ENCODE measurements at places on chromosomes 5 and 9.

DNA sequence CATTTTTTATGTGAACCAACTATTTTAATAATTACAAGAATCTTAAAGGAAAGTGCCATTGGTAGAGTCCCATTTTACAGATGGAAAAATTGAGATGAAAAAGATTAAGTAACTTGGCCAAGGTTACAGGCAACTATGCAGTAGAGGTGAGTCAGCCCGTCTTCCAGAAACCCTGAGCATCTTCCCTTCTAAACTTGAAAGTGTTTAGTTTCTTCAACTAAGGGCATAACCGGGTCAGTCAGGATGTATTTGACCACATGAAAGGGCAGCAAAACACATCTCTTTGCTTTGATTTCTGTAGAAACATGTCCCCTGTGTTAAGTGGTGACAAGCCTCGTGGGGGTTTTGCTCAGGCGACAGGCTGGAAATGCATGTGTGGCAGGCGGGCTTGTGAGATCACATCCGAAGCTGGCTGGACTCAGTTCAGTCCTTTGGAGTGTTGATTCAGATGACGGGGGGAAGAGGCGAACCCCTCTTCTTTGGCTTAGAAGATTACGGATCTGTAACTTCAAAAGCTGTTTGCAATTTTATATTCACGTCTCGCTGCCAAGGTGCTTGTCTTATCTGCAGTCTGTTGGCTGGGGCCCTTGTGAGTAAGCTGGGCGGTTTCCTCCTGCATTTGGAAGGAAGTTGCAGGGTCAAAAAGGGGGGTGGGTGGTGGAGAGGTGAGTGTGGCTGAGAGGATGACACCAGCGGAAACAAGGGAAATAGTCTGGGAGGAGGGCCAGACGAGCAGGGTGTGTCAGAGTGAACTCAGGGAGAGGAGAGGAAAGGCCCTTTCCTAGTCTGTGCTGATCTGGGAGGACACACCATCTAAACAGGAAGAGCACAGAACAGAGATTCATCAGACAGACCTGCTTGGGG lies 78.9 kb upstream of the RPS23 start:
- peak; percentile 57 for DNase-seq

- no peak for DNase-seq
Observed at GRCh38 chr9:19138084-19138483, 10.8 kb upstream of the PLIN2 start.

- DNase-seq, result no peak
Observed at GRCh38 chr9:136896027-136896426, 9.7 kb downstream of the TRAF2 start.

DNA sequence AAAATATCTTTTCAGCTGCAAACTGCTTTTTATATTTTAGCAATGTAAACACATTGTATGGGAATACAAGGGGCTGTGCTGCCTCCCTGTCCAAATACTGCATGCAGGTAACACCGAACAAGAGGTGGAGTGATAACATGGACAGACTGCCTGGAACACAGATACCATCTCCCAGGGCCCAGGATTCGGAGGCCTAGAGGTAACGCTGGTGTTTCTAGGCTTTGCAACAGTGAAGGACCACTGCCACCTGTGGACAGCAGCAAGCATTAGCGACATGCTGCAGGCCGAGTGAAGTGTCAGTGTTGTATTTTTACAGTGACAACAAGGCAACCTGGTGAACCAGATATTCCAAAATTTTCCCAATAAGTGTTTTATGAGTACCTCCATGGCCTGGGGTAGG lies 379.1 kb downstream of the DMRT2 start:
- no peak for DNase-seq

DNA sequence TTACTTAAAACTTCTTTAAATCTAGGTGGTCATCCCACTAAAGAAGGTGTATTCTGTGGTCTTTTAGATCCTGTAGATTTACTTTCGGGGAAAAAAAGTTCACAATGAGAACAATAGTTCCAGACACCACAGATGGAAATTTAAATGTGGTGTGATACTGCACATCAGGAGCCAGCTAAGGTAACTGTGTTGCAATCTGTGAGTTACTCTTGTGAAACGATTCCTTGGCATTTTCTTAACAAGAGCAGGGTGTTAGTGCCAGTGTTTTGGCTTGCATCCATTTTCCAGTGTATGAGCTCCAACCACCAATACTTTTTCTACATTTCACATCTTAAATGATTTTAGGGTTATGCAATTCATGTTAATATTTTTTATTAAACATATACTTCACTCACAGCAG lies 674.5 kb downstream of the CETN3 start:
- DNase-seq, result no peak

GRCh38 chr9:89458768-89459496 lies 39.0 kb downstream of the SEMA4D start:
- no peak for DNase-seq

GRCh38 chr5:84379749-84380148 lies 4.9 kb downstream of the EDIL3 start:
- no peak for DNase-seq

- no peak for DNase-seq
Observed at GRCh38 chr5:110851357-110851756, 112.5 kb downstream of the SLC25A46 start.

- no peak for DNase-seq
Observed at GRCh38 chr5:139855946-139856540, 60.4 kb downstream of the PSD2 start.

GRCh38 chr5:6465831-6466790 lies 17.5 kb downstream of the UBE2QL1 start:
- DNase-seq, result no peak

DNA sequence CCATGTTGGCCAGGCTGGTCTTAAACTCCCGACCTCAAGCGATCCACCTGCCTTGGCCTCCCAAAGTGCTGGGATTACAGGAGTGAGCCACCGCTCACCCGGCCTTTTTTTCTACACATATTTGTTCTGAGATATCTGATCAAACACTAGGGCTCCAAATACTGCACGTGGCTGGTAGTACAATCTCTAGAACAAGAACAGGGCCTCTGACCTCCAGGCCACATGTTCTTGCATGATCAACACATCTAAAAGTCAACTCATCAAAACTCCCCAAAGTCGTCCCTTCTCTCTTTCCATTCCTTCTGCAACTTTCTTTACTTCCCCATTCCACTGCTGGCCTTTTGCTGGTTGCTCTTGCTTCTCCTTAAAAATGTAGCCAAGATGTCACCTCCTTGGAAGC lies 113.3 kb upstream of the LHFPL2 start:
- no peak for DNase-seq

All from HTR-8/SVneo (cell line).